NCI-H2081 treated with DMSO at 0.1 percent for 48 hours (cell line): ENCODE measurements at places on chromosomes 5 and 9.

- no peak for DNase-seq
These were observed at the start of gene PTPDC1 for GRCh38 chr9:94084314-94084713. TSS of gene PTPDC1 (plus strand) at chr9:94084464. CDS start at chr9:94084531, 67 bp downstream.

GRCh38 chr9:83007521-83008300 is 55.2 kb downstream of the RASEF start:
- no peak for DNase-seq

GRCh38 chr5:115580941-115581340 is 21.3 kb downstream of the TICAM2 start:
- no peak for DNase-seq

DNA sequence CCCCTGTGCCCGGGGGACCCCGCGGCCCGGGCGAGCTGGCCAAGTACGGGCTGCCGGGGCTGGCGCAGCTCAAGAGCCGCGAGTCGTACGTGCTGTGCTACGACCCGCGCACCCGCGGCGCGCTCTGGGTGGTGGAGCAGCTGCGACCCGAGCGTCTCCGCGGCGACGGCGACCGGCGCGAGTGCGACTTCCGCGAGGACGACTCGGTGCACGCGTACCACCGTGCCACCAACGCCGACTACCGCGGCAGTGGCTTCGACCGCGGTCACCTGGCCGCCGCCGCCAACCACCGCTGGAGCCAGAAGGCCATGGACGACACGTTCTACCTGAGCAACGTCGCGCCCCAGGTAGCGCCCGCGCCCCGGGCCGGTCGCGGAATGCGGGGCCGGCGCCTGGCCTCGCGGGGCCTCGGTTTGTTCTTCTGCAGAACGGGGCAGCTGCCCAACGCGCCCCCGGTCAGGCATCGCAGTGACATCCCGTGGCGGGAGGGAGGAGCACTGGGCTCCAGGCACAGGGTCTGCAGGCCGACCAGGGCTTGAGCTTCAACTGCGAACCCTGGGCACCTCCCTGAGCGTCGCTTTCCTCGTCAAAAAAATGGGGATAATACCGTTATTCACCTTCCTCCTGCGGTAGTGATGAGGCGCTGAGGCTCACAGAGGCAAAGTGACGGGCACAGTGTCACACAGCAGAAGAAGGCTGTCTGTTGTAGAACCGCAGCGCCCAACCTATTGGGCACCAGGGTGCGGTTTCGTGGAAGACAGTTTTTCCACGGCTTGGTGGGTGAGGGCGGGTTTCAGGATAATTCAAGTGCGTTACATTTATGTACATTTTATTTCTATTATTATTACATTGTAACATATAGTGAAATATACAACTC is 777 bp downstream of the ENDOG start:
- DNase-seq: no peak

DNA sequence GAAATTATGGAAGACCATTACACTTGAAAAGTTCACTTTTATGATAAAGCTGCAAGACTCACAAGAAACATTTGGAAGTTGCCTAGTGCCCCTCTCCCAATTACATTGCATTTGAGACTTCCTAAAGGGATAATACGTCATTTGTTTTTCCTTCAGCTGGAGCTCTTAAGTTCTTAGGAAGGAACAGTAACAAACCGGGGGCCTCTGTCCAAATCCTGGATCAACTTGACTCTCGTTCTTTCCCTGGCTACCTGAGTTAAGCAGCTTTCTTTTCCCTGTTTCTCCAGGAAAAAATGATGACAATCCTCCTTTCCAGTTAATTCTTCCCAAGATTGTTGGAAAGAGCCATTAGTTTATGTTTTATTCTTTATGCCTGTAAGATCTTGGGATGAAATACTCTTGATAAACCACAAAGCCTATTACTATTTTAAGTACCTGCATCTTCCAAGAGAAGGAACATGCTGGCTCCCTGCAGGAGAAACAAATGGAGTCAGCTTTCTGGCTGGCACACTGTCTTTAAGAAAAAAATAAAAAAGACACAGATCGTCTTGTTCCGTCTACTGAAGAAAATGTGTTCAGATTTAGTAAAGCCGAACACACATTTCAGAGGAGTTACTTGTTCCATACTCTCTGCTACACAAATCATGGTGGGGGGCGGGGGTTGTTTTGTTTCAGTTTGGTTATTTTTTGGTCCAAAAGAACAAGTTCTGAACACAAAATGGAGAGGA is 297.9 kb downstream of the EFNA5 start:
- no peak for DNase-seq

DNA sequence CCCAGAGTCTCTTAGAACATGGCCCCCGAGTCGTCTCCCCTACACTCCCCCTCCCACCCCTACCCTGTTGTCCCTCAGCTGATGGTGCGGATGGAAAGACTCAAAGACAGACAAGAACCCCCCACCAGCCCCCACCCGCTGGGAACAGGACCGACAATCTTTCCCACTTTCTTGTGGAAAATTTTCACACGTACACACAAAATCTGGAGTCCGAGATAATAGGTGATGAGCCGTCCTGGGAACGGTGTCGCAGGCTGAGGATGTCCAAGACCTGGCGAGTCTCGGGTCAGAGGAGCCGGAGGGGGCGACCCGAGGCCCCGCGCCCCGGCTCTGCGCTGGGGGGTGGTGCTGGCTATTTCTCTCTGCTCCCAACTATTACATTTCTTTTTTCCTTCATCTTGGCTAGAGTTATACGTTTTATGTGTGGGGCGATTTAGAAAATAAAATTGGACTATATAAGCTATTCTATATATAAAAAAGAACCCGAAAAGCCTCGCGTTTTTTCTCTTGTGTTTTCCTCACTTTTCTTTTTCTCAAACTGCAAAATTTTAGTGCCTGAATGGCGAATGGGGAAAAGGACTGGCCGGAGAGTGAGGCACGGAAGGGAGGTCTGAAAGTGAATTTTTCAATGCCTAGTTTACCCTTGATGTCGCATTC is 188.8 kb downstream of the MEF2C start:
- DNase-seq: no peak

GRCh38 chr5:149544028-149544420 is 7.2 kb downstream of the CSNK1A1 start:
- DNase-seq: no peak

GRCh38 chr5:171701100-171701541 is 84.5 kb upstream of the SMIM23 start:
- DNase-seq: no peak

GRCh38 chr5:133942614-133943474 is 25.6 kb downstream of the C5orf15 start:
- DNase-seq: no peak

- no peak for DNase-seq
These were observed 356.7 kb downstream of the DIRAS2 start for GRCh38 chr9:90285946-90286345.
